ENCODE measurements at places on chromosomes 5 and 9.

DNA sequence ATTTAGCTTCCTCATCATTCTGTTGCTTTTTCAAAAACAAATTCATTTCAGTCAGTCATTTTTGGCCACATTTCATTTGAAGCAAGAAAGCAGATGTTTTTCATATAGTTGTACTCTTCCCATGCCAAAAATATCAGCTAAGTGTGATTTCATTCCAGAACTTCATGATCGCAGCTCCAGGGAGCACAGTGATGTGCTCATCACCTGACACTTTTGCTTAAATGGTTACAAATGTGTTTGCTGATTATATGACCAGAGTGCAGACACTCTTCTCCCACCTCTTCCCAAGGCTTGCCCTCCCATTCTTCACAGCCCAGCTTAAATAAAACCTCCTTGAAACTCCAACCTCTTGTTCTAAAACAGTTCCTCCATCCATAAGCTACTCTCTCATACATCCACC is 32.6 kb downstream of the GABRB2 start:
- no peak for DNase-seq

DNA sequence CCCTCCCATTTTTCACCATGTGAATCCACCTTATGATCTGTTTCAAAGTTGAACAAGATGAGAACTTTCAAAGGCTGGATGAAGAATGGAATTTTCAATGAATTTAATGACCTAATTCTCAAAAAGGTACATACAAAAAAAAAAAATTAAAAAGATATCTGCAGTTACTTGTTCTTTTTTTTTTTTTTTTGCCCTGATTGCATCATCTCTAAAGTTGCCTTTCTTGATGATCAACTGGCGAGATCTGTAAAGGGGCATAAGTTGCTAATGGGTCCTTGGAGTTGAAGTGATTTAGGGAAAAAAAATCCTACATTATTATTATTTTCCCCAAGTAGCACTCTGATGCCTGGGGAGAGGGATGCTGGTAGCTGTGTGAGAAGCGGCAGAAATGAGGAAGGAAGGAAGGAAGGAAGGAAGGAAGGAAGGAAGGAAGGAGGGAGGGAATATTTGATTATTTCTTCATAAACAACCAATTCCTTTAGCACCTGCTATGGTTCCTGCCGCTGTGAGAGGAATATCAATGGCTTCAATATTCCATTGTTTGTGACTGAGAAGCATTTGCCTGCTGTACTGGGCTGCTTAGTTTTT is 48.8 kb upstream of the CD180 start:
- no peak for DNase-seq

- no peak for DNase-seq
Observed at GRCh38 chr9:127132921-127133647, 10.6 kb upstream of the ANGPTL2 start.

DNA sequence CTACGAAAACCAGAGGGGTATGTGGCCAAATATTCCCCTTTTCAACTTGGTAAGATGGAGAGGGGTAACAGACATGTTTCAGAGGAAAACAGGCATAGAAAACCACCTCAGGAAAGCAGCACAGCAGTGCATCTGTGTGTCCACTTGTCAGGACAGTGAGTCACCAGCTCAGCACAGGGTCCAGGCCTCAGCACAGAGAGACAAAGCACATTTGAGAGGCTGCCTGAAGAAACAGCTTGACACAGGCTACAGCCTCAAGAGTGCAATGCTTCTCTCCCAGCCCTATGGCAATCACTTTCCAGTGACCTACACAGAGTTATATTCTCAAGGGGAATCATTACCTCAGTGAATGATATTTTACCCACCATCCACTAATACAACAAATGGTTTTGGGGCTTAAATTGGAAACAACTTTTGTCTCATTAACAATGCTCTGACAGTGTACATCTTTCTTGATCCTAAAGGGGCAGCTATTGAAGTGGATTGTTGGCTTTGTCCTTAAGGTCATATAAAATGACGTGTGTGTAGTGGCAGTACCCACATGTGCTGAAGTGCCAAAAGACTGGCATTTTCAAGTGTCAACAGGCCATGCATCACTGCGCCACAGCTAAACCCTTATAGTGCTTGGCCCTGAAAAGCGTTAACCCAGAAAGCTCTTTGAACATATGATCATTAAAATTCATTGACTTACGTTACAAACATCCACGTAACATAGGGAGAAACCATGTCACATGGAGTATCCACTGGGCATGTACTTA is 46.4 kb downstream of the ERMP1 start:
- DNase-seq = no peak

GRCh38 chr5:170292179-170293104 is 5.1 kb downstream of the LCP2 start:
- no peak for DNase-seq

- DNase-seq = no peak
Observed at GRCh38 chr5:395156-395920, 47.6 kb upstream of the EXOC3 start.

GRCh38 chr9:135939351-135940265 is 21.6 kb downstream of the UBAC1 start:
- DNase-seq = peak; percentile 69

DNA sequence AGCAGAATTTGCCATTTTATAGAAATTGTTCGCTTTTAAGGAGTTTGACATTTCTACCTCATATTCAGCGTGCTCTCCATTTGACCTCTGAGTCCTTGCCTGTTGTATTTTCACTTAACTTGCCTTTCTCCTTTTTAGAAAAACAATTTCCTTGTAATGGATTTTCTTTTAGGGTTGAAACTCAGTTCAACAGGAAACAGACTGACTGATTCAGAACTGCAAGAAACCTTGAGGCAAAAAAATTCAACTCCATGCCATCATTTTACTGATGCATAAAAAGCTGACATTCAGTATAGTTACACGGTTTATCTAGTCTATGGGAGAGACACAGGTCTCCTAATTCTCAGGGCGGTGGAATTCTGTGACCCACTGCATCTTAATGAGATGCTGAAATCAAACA is 59.8 kb downstream of the MRPS30 start:
- DNase-seq = no peak

DNA sequence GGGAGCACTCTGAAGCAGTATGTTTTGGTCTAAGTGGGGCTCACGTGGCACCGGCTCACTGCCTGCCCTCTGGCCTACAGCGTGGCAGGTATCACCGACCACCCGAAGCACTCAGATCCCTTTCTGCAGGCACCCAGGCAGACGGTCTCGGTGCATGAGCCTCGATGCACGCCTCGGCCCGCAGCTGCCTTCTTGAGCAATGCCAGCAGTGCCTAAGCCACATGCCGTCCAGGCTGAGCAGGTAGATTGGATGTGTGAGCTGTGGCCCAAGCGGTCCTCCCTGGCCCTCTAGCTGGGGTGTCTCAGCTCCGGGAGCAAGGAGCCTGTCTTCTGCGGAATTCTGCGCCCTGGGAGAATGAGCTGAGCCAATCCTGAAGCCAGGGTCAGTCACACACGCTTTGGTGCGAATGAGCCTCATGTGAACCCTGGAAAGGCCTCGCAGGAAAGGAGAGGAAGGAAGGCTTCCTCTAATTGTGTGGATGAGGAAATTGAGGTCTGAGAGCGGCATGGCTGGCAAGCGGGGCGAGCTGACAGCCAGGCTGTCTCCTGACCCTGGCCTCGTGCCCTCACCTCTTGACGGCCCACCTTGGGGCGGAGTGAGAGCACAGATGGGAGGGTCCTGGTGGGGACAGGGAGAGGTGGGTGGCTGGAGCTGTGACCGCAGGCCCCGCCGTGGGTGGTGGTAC is 14.4 kb downstream of the RXRA start:
- no peak for DNase-seq

- no peak for DNase-seq
Observed at GRCh38 chr5:6805841-6806240, 92.6 kb downstream of the TENT4A start.

DNA sequence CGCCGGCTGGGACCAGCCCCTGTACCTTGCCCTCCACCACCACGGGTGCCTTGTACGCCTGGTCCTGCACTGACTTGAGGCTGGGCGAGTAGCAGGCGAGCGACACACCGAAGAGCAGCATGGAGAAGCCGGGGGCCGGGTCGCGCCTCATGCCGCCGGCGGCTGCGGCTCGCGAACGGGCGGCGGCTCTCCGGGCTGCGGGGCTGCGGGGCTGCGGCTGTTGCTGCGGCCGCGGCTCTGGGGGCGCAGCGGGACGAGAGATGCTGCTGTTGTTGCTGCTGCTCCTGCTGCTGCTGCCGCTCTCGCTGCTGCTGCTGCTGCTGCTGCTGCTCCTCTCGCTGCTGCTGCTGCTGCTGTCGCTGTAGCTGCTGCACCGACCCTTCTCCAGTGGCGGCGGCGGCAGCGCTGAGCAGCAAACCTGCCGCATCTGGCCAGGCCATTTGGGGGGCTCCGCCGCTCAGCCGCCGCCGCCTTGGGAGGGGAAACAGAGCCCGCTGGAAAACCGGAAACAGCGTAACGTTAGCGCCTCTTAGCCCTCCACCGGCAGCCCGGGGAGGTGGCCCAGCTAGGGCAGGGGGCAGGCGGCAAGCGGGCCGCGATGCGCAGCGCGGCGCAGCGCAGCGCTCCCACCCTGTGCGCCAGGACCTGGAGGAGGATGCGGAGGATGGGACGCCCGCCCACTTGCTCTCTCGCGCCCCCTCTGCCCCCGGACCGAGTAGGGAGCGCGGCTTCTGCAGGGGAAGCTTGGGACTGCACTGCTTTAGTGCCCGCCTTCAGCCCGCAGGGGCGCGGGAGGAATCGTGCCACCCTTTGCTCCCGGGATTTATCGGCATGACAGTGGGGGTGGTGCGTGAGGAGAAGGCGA is at the start of gene NRG2:
NRG2 (minus strand) TSS at position 657 of the 865 bp plus-strand sequence.
- peak; percentile 49 for DNase-seq

- no peak for DNase-seq
Observed at GRCh38 chr9:13750639-13751038, 471.1 kb upstream of the MPDZ start.

GRCh38 chr5:37533851-37534250 is 154.7 kb downstream of the WDR70 start:
- DNase-seq = no peak

DNA sequence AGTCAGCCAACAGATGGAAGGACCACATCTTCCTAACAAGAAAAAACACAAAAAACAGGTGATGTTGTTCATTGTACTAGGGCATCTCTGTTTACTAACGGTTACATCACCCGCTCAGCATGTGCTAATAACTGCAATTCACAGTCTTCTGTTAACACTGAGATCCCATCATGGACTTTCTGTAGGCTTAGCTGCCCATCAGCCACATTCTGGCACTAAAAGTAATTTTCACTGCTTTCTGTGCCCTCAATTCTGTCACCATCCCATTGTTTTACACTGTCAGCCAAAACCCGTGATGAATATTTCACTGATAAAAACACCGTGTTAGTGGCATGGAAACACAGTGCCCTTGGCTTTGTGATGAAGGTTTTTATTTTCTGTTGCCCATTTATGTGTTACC is 64.6 kb downstream of the CAST start:
- DNase-seq = no peak

DNA sequence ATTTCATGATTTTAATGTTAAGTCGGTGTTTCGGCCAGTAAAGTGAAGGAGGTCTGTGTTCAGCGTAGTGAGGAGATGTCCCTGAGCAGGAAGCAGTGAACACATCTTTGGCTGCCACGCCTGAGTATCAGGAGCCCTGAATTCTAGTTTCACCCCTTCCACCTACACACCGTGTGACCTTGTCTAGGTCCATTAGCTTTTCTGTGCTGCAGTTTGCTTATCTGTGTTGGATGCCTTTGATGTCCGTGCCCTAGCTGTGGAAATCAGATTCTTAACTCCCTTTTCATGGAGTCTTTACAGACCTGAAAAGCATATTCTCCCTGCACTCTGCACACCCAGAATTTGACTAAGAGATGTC is 601 bp downstream of the FBXO38 start:
- DNase-seq = no peak

DNA sequence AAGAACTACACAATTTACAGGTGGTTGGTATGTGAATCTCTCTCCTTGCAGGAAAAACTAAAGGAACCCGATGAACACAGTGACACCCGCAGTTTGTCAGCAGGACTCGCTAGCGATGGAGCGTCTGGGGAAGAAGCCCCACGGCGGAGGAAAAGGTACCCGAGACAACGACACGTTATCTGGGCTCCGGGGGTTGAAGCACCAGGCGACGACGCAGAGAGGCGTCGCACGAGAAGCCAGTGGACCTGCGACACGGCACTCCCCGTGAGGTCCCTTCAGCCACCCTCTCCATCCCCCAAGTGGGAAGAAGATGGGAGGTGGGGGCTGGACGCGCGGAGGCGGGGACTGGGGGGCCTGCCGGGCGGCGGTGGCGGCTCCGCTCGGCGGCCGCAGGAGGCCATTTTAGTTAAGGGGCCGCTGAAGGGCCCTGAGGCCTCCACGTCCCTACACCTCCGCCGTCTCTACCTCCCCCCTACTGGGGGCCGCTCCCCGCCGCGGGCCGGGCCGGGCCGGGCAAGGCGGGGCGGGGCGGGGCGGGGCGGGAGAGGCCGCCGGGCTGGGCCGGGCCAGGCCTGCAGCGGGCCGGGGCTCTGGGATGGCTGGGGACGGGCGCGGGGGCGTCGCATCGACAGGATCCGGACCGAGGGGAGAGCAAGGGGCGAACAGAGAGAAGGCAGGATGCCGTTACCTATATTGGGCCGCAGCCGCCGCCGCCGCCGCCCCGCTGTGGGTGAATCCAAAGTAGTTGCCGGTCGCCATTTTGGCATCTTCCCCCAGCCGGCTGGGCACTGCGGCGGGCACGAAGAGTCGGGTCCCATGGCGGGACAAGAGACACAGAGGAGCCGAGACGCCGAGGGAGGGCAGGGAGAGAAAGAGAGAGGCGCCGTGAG is 754 bp downstream of the ZFR start:
- DNase-seq = peak; percentile 66

GRCh38 chr5:74507370-74508005 is 133.0 kb downstream of the ENC1 start:
- no peak for DNase-seq

DNA sequence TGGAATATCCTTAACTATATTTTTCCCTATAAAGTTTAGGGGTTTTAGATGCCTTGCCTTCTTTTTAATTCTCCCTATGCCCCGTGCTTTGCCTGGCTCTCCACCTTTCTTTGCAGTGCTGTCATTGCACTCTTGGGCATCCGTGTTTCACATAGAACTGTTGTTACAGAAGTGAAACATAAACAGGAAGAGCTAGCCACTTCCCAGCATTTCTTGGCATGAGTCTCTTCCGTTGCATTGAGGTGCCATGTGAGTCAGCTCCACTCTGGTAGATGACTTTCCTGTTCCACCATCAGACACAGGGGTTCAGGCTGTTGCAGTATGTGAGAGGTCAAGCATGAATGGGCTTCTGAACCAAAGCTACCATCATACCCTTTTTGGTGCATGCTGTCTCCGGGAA is 73.4 kb downstream of the ANGPTL2 start:
- DNase-seq = peak; percentile 34

- DNase-seq = no peak
Observed at GRCh38 chr9:134064711-134065110, 3.1 kb downstream of the BRD3 start.

DNA sequence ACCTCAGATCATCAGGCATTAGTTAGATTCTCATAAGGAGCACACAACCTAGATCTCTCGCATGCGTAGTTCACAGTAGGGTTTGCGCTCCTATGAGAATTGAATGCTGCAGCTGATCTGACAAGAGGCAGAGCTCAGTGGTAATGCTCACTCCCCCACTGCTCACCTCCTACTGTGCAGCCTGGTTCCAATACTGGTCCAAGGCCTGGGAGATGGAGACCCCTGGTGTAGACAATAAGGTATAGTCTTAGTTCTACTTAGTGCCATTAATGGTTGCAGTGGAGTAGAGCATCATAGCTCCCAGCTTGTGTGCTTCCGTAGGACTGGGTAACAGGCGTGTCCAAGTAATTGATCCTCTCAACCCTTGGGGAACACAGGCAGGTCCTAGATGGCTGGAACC is 70.4 kb upstream of the ANKRD55 start:
- DNase-seq = no peak

- no peak for DNase-seq
Observed at GRCh38 chr5:168086746-168087145, 204.7 kb upstream of the WWC1 start.

- DNase-seq = peak; percentile 19
Observed at GRCh38 chr5:74639807-74640449, 600 bp downstream of the ENC1 start.

Data from CD4-positive, alpha-beta T cell treated with Interleukin-17A for 1 hour (primary cell).